ENCODE measurements at places on chromosomes 1 and 21.

DNA sequence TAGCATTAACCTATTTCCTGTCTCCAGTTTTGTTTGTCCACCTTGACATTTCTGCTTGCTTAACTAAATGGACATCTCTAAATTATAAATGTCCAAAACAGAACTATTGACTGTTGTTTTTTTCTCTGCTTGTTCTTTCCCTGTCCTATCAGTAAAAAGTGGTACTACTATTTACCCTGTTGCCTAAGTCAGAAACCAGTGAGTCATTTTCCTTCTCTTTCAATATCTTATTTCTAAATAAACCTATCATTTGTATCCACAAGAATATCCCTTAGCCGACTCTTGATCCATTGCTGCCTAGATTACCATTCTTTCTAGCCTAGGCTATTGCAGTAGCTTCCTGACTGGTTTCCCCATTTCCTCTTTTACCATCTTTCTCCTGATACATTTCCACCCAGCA is 22.5 kb downstream of the MIER1 start:
- no peak for DNase-seq

DNA sequence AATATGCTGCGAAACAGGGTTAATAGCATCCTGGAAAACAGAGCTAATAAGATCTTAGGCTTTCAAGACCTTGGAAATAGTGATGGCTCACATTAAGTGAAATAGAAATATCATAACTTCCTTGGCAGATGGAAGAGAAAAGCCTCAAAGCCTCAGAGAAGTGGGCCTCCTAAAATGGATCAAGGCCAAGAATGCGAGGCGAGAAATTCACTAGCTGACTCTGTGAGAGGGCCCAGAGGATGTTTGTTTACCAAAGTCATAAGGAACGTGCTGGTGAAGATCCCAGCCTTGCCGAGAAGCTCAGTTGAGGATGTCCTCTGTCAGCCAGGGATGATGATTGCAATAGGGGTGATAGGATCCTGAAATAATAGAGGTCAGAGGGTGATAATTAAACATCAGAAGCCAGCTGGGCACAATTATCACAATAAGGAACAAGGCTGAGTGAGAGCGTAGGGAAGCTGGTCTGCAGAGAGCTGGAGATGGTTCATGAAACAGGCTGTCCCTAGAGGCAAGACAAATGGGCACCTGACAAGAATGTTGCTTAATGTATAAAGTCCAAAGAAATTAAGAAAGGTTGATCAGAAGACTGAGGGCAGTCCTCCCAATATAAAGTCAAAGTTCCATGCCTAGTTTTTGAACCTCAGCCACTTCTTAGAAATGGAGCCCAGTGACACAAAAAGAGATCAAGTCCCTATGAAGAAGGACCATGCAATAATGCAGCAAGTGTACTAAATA is 101.7 kb upstream of the COG2 start:
- no peak for DNase-seq

- no peak for DNase-seq
These were observed 64.6 kb downstream of the CAPN2 start for GRCh38 chr1:223776826-223777454.

DNA sequence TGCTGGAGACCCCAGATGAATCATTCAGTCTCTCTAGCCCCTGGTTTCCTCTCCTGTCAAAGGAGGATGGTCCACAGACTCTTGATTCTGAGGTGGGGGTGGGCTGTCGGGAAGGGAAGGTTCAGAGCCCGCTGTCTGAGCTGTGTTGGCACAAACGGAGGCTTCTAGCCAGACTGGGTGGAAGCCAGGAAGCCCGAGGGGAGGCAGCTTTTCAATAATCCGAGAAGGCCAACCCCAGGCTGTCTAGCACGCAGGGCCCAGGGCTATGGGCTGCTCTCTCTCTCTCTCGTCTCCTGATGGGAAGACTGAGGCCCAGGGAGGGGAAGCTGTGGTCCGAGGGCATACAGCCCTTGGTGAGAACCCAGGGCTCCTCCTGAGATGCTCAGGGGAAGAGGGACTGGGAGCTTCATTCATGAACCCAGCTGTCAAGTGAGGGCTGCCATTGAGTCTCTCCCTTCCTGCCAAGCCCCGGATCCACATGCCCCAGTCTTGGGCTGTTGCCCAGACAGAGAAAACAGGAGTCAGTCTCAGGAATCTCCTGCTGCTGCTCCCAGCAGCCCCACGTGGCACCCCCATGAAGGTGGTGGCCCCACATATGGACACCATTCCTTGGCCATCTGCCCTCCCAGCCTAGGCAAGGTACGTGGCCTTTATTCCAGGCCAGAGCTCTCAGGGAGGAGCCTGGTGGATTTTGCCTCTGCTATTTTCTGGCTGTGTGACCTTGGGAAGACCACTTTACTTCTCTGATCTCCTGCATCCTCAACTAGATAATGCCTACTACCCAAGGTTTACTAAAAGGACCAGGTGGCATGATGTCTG is 44.4 kb downstream of the RAP1GAP start:
- DNase-seq = no peak

GRCh38 chr1:63475761-63476160 is 47.3 kb downstream of the ITGB3BP start:
- no peak for DNase-seq

DNA sequence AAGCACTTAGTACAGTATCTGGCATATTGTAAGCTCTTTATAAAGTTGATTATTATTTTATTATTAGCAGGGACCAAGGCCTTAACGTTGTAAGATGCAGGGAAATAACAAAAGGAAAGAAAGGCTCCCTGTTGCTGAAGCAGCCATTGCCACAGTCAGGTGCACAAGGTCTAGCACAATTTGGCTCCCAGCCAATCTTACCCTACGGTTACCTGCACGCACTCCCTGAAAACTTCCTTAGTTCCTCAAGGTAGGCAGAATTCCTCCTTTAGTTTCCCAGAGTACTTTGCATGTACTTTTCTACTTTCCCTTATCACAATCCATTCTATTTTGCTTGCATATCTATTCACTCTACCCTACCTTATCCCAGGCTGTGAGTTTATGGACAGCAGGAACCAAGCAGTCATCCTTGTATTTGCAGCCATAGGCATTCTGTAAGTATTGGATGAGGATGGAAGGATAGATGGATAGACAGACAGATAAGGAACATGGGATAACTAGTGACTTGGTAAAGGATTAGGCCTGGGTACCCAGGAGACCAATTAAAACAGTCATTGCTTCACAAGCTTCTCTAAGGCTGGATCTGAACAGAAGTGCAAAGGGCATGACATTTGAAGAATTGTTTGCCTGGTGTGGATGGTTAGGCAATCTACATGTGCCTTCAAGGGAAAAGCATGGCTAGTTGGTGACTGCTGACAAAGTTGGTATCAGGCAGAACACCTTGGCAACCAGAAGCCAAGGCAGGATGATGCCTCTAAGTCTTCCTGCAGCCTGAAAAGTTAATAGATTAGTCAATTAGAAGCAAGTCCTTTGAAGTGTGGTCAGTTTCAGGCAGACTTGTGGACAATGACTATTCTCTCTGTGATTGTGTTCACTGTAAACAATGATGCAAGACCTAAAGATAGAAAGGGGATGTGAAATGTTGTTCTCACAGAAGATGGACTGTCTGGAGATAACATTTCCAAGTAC is 20.8 kb upstream of the JAK1 start:
- DNase-seq = no peak

DNA sequence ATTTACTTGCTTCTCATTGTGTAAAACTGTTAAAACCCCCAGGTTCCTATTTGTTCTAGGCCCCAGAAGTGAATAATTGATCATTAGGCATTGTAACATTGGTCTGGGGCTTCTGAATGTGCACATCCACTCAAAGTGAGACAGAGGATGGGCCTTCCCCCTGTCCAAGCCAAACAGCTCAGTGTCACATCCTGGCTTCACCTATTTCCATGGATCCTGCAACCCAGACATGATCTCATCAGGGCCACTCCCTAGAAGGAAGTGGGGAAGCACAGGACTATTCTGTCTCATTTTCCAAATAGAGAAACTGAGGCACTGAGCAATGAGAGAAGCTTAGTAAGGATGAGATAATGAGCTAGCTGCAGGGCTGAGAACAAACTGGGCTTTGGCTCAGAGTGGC is 47.4 kb upstream of the TSPAN2 start:
- no peak for DNase-seq

- no peak for DNase-seq
These were observed 39.1 kb downstream of the KCNC4 start for GRCh38 chr1:110249256-110249655.

- DNase-seq = no peak
These were observed 8.2 kb upstream of the LAPTM5 start for GRCh38 chr1:30765556-30766434.

GRCh38 chr1:218164930-218165700 is 120.0 kb upstream of the RRP15 start:
- no peak for DNase-seq

GRCh38 chr1:207868774-207869721 is 41.9 kb downstream of the CD34 start:
- DNase-seq = peak; percentile 25
